ENCODE measurements at places on chromosomes 1 and 21.

- DNase-seq = no peak
These were observed 14.9 kb downstream of the FASLG start for GRCh38 chr1:172673761-172674160.

- peak; percentile 89 for DNase-seq
These were observed 190.1 kb downstream of the HIVEP3 start for GRCh38 chr1:41728403-41729202.

GRCh38 chr1:47950471-47950870, 46.7 kb downstream of the TRABD2B start:
- DNase-seq = no peak

DNA sequence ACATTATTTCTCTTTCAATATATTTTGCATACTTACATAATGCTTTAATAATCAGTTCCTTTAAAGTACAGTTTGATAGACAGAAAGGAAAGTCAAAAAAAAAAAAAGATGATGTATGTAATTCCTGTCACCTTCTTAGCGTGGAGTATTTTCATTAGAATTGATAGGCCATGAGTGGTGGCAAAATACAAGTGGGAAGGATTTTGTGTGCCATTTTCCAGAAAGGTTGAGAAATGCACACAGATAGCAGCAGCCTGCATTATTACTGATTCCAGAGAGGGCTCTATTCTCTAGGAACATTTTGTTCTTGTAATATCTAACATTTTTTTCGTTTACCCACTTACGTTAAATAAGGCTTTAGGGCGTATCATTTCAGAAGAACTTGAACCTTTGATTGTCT, 475.6 kb downstream of the DSCAM start:
- no peak for DNase-seq

DNA sequence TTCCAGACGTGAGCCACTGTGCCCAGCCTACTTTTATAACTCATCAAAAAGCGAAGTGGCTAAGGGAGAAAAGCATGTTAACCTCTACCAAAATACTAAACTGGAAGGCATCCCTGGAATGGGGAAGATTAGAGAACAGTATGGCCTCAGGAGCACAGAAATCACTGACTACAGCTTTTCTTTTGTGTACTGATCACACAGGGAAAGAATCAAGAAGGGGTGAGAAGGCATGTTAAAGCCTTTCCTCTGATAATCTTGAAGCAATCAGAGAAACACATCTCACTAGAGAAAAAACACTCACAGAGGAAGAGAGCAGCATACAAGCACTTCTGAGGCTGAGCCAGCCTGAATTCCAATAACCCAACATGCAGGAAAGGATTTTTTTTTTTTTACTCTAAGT, 10.7 kb downstream of the PCAT6 start:
- DNase-seq = no peak

- DNase-seq = no peak
These were observed 114.5 kb downstream of the OMA1 start for GRCh38 chr1:58431901-58432620.

Data from GM10248 (cell line).